ENCODE measurements at places on chromosomes 16 and 17. TPM values are rescaled to one million over a fixed set of nuclear protein-coding genes. Genes with fewer than 3 reads are reported as not detected.

The GRAPL gene
- not detected for polyA plus RNA-seq

The HASPIN gene
- polyA plus RNA-seq: not detected

DNA sequence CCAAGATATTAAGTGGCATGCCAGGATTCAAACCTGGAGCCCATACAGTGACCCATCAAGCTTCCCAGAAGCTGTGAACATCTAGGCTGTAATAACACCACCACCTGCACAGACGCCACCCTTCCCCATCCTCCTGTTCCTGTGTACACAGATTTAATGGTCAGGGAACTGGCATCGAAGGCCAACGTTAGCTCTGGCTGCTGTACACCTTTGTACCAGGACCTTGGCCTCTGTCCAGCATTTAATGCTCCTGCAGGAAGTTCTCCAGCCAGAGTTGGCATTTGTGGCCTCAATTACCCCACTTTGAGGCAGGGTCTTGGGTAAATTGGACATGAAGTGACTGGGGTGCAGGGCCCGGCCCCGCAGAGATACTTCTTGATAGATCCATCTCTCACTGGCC, 49.3 kb downstream of the SCNN1B start:
- DNase-seq: no peak

GRCh38 chr17:49925921-49926320, 43.1 kb upstream of the DLX4 start:
- no peak for DNase-seq

DNA sequence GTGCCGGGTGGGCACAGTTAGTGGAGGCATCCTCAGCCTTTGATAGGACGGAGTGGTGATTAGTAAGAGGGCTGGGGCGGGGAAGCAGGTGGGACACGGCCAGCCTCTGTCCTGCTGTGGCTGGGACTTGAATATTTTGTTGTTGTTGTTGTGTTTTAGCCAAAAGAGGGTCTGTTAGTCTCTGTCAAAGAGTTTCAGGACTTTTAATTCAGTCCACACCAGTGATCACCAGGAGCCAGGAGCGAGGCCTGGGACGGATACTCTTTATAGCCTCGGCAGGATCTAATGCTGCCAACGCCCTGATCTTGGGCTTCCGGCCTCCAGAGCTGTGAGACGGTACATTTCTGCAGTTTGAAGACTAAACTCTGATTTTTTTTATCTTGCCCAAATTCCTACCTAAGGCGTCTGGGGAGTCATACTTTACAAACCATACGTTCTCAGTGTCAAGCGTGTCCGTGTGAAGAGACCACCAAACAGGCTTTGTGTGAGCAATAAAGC, 2.9 kb upstream of the RNF213 start:
- DNase-seq: no peak

- no peak for DNase-seq
These were observed 2.6 kb upstream of the SRL start for GRCh38 chr16:4244254-4245076.

DNA sequence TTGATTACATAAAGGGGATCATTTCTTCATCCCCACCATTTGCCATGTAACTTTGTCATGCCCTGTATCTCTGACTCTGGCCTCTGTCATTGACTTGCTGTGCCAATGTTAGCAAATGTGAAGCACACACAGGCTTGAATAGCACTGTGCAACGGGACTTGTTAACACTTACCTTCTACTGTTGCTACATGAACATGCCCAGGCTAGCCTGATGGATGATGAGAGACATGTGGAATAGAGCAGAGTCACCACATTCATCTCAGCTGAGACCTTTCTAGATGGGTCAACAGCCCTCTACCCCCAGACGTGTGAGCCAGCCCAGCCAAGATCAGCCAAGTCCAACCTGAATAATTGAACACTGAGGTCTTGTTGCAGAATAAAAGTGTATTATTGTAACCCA, 162.1 kb upstream of the SALL1 start:
- no peak for DNase-seq
